B cell (primary cell): ENCODE measurements at places on chromosomes 4 and X.
A peak's percentile ranks its signal among the peaks of the same experiment; 100 is the strongest.

DNA sequence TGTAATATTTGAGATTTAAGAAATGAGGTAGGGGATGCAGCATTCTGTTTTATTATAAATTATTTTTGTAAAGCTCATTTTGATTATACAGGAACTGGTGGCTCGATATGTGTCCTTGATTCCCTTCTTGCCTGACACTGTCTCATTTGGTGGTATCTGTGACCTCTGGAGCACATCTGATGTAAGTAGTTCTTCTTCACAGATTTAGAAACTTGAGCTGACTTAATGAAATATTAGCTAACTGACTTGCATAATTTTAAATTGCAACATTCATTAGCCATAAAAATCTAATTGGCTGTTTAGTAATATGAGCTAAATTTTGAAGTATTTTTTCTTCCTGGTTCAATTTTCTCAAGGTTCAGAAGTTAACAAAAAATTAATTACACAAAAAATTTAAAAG is 69.1 kb downstream of the FBXL5 start:
- no peak for DNase-seq

DNA sequence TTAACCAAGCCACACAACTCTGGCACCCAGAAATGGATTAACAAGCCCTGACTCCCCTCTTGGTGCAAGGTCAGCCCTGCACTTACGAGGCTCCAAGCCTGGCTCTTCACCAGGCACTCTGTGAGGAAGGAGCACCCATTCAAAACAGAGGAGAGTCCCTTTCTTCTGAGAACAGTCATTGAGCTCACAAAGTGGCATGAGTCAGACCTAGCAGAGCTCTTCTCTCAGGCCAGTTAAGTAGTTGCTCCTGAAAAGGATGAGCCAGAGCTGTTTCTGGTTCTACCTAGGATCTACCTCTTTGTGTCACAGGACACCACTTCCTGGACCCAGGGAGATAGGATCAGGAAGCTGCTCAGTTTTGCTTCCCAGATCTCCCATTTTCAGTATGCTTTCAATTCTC is 48.2 kb downstream of the EVC2 start:
- no peak for DNase-seq

- no peak for DNase-seq
Observed at GRCh38 chr4:150262611-150263010, 184.4 kb downstream of the DCLK2 start.

- DNase-seq = no peak
Observed at GRCh38 chrX:41014776-41015360, 70.4 kb upstream of the USP9X start.

DNA sequence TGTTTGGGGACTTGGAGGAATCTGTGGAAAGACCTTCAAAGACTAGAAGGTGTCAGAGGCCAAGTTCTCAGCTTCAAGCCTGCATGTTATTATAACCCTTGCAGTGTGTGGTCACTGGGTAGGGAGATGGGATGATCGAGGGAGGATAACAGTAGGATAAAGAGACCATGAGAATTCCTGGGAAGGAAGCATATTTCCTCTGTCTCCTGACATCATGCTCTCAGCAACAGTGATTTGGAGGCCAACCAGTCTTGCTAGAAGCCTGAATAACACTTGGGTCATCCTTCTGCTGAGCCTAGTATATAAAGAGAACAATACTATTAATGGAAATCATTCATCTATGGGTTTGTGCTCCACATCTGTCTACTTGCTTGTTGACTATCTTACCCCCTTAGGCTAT is 40.9 kb upstream of the ANXA3 start:
- DNase-seq = no peak

DNA sequence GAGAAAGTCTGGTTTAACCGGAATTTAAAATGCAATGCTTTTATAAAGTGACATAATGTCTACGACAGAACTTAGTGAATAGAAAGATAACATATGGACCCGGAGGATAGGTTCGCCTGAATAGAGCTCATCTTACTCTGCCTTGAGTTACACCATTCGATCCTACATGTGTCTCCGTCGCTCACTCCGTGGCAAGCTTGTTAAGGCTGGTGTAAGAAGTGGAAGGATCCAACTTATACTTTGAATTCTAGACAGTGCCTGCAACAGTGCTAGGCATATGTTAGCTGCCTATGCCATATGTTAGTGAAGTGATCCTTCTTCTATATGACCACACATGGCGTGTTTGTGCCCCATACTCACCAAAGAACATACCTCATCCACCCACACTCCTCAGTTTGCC is 50.9 kb downstream of the SEL1L3 start:
- DNase-seq = no peak

- no peak for DNase-seq
Observed at GRCh38 chr4:91288702-91289311, 1015.0 kb upstream of the GRID2 start.

GRCh38 chr4:53508446-53508845 is 82.8 kb downstream of the LNX1 start:
- no peak for DNase-seq

DNA sequence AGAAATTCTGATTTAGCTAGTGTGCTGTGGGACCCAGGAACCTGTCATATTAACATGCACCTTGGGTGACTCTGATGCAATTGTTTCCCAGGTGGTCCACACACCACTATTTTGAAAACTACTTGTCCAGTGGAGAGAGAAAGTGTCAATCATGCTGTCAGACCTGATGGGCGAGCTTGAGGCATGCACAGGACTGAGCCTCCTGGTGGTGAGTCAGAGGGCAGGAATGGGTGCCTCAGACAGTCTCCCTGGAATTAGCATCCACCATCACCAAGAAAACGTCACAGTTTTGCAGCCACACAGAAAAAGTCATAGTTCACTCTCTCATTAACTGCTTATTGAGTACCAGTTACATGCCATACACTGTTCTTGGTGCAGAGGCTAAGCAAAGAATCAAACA is 181.8 kb upstream of the MAOA start:
- no peak for DNase-seq

- DNase-seq = no peak
Observed at GRCh38 chr4:159002950-159003349, 99.9 kb upstream of the RAPGEF2 start.

DNA sequence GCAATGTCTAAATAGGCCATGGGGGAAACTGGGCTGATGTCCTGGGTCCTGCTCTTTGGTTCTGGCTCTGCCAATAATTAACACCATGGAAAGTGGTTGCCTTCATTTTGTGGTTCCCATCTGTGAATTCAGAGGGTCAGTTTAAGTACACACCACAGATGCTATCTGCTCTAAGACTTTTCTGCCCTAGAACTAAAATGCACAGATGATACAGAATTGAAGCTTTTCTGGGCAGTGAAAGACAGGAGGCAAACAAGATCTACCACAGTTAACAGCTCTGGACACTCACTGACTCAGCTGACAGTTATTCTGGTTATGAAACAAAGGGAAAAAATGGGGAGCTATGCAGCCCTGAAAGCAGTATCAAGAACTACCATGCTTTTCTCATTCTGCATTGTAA is 37.3 kb downstream of the APBB2 start:
- DNase-seq = no peak

GRCh38 chr4:74267998-74268606 is 40.2 kb upstream of the EPGN start:
- no peak for DNase-seq

DNA sequence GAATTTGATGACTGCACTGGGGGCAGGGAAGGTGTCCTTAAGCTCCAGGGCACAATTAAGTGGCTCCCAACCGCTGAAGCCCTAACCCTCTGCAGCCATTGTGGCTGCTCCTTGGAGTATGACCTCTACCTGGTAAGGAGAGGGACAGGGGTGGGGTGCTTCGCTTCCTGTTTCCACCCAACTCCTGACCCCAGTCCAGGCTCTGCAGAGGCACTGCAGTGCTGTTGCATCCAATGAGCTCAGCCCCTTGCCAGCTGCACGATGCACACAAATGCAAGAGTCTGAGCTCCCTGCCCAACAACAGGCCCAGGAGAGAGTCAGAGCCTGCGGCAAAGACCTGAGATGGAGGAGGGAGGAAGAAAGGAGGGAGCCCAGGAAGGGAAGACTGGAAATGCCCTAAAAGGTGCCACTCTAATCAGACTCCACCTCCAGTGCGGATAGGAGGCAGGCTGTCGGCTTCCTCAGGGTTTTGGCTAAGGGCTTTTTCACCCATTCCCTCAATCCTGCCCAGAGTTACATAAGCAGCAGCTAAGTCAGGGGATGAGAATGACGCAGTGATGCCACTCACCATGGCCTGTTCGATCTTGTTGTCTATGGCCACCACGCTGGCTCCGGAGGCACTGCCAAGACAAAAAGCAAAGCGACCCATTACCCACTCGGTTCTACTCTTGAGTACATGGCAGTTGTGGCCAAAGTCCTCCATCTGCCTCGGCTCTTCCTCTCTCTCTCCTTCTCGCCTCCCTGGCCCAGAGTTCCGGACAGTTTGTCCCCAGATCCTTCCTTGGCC is 60.1 kb downstream of the TSC22D3 start:
- peak; percentile 17 for DNase-seq

GRCh38 chr4:5050520-5051277 is 581 bp upstream of the STK32B start:
- DNase-seq = peak; percentile 35

- DNase-seq = no peak
Observed at GRCh38 chr4:81436096-81436495, 35.6 kb downstream of the RASGEF1B start.

DNA sequence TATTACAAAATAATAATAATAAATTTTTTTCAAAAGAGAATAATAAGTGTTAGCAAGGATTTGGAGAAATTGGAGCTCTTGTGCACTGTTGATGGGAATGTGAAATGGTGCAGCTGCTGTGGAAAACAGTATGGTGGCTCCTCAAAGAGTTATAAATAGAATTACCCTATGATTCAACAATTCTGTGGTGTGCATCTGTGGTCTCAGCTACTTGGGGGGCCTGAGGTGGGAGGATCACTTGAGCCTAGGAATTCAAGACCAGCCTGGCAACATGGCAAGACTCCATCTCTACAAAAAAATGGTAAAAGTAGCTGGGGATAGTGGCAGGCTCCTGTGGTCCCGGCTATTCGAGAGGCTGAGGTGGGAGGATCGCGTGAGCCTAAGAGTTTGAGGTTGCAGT is 19.6 kb downstream of the MND1 start:
- no peak for DNase-seq

- DNase-seq = no peak
Observed at GRCh38 chrX:119573840-119574393, 446 bp upstream of the UBE2A start.

DNA sequence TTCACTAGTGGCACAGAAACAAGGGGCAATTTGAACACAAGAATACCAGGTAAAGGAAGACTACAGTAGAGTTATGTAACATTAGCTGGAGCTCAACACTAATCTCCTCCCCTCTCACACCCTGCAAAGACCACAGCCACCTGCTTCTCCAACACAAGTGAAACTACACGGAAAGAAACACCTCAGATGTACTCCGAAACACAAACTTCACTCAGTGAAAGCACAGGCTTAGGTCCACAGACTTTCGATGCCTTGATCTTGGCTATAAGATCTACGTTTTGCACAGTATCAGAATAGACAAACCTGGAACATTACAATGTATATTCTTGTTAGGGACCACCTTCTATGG is 7.6 kb downstream of the ACSL1 start:
- DNase-seq = peak; percentile 30

DNA sequence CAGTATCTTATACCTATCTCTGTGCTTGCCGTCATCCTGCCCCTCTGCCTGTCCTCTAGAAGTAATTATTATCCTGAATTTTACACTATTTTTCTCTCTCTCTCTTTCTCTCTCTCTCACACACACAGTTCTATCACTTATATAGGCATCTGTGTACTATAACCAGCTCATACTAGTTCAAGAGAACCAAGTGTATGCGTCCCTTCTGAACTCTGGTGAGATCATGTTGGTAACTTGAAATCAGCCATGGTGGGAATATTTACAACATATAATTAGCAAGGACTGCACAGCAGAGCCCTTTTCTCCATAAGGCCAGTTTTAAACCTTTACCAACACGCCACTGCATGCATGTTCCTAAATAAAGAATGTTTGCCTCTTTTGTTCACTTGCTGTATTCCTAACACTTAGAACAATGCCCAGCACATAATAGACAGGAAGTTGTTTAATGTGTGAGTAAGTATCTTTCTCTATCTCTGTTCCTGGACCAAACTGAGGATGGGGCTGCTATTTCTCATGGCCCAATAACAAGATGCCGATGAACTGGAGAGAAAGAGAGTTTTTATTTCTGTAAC is 51.1 kb upstream of the IL21 start:
- DNase-seq = no peak

GRCh38 chrX:154727871-154728270 is 23.0 kb downstream of the GAB3 start:
- DNase-seq = no peak

- DNase-seq = no peak
Observed at GRCh38 chrX:53281321-53281822, at the start of gene IQSEC2. Gene IQSEC2 (minus strand): TSS chrX:53281584.

DNA sequence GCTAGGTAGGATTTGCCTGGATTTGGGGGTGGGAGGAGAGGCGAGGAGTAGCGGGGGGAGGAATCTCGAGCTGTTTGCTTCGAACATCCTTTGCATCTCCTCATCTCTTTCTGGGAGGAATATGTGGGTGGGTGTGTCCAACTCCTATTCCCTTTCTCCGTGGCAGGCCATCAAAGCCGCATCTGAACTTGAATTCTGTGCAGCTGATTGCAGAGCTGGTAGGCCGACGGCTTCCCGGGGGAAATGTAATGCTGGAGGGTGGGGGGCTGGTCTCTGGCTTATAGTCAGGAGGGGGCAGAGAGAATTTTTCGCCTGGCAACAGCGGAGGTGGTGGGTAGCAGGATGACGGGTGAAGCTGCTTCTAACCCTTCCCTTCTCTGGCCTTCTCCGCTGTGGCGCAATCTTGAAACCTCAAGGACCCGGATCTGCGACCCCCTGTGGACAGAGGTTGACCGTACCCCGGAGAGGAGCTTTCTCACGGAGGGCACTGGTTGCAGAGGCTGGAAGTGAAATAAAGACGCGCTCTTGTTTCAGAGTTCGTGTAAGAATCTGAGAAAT is 628 bp downstream of the ZCCHC12 start:
- peak; percentile 25 for DNase-seq

GRCh38 chrX:104621781-104622180 is 55.8 kb downstream of the IL1RAPL2 start:
- DNase-seq = no peak

DNA sequence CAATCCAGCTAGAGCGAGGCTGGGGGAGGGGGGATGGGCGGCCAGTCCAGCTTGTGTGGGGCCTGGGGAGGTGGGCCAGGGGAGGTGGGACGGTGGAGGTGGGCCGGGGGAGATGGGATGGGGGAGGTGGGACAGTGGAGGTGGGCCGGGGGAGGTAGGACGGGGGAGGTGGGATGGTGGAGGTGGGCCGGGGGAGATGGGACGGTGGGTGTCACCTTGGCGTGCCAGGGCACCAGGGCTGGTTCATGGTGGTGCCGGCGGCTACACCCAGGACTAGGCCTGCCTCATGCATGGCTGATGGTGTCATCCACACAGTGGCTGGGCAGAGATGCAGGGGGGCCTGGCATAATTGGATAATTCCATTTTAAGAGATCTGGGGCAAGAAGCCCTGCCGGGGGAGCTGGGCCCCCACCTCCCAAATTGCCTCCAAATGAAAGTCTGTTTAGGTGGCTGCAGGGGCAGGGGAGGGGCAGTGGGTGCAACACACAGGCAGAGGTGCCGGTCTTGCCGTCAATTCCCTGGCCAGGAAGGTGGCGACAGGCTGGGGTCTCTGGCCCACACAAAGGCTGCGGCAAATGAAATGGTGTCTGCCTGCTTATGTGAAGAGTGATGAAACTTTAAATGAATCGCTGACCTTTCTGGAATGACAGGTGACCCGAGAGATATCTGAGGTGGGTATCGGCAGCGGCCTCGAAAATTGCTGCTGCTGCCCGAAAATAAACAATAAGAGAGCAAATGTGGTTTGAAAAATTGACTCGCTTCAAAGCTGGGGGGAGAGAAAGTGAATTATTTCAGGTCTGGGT is 82.1 kb downstream of the FAM53A start:
- DNase-seq = no peak
